MCF 10A (cell line): ENCODE measurements at places on chromosomes 11 and 22. TPM values are rescaled to one million over a fixed set of nuclear protein-coding genes. Genes with fewer than 3 reads are reported as not detected.

DNA sequence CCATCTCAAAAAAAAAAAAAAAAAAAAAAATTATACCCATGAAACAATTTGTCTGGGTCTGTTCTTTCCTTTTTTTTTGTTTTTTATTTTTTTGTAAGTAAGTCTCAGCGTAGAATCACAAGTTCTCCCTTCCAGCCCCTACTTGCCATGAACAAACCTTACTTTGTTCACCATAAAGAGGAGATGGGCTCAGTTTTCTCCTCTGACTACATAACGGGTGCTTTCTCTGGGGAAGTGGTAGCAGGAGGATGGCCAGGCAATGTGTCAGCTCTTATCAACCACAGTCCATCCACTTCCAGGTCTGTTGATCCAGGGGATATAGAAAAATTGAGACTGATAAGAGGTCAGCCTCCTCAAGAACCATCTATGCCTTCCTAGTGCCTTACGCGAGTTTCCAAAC lies 11.0 kb downstream of the ASCC2 start:
- H3K27ac ChIP-seq, result peak overlapping the region; percentile 14
- H3K36me3 ChIP-seq, result peaks cover 67% of the 10 kb centered on the region
- DNase-seq, result no peak
- no peak overlapping the region for H3K4me3 ChIP-seq
- H3K4me1 ChIP-seq, result peaks cover 3% of the 10 kb centered on the region
- H3K27me3 ChIP-seq, result no peaks in the 10 kb centered on the region

The PATE2 gene
- not detected in 2 replicates for total RNA-seq

GRCh38 chr11:19344661-19345518 lies 104.1 kb upstream of the E2F8 start:
- DNase-seq, result peak; percentile 75
- H3K4me3 ChIP-seq, result no peak overlapping the region
- H3K4me1 ChIP-seq, result peaks cover 9% of the 10 kb centered on the region

DNA sequence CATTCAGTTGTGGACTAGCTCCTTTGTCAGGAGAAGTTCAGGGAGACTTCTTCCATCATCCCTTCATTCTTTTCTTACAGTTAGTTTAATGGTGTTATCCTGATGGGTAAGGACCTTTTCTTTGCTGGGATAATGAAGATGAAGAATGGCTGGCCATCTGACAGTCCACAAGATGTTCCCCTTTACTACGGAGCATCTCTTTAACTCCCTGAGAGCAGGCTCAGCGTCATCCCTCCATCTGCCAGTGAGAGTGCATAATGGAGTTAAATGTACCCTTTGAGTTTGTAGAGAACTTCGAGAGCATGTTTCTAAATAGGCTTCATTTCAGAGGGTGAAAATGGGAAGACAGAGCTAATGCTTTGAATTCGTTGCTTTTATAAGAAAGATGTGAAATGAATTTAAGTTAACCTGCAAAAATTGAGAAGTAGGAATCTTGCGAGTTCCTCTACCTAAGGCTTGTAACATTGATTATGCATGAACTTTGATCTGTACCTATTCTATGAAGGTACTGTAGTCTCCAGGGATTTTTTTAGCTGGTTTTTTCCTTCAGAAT lies 1.7 kb downstream of the EP300 start:
- peak overlapping the region; percentile 98 for H3K4me3 ChIP-seq
- DNase-seq, result peak; percentile 42
- H3K36me3 ChIP-seq, result peaks cover 32% of the 10 kb centered on the region
- no peaks in the 10 kb centered on the region for H3K27me3 ChIP-seq
- H3K4me1 ChIP-seq, result peaks cover 35% of the 10 kb centered on the region

The TSPAN4 gene
- total RNA-seq, result 118 and 148 TPM in 2 replicates
